ENCODE measurements at places on chromosomes 11 and 22.

GRCh38 chr11:77487790-77488189 is 13.9 kb upstream of the PAK1 start:
- no peak for DNase-seq

DNA sequence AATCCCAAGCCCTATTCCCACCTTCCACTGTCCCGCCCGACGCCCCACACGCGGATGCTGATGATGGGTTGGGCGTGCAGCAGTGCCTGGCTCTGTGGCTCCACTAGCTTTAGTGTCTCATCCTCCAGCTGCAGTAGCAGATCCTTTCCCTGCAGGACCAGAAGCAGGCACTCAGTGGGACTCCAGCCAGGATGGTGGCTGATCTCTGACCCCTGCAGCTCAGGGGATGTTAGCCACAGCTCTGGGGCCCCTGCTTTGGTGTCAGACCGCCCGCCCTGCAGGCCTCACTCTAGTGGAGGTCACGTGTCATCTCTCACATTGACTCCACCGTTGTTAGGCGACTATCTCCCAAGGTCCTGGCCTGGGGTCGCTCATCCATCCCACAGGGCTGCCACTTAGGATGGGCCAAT is 11.8 kb downstream of the SMPD1 start:
- DNase-seq: no peak

GRCh38 chr11:845872-846495 is 3.3 kb downstream of the TSPAN4 start:
- no peak for DNase-seq

DNA sequence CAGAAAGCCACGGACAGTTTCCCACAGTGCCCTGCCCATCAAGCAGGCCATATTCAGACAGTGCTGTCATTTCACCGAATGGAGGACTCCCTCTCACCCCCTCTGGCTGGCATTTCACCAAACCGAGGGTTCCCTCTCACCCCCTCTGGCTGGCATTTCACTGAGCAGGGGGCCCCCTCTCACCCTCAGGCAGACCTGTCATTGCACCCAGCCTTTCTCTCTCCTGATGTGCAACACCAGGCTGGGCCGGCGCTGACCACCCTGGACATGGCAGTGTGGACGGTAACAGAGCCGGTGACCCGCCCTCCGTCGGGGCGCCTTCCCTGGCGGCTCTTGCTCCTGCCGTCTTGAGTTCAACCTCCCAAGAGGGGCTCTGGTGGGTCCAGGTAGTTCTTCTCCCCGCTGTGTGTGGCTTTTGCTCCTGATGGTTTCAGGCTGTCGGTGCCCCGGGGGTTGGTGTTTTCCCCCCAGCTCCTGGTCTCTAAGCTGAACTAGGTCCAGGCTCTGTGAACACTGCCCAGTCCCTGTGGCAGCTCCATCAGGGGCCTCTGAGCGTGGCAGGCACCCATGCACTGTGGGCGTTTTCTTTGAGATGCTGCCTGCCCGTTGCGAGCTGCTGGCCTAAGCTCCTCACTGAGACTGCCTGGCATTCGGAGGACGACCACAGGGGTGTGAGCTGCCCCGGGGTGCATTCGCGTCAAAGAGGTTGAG is 46.9 kb downstream of the SMIM38 start:
- DNase-seq: no peak

GRCh38 chr11:35138943-35139721 is at the start of gene CD44:
Gene CD44 (plus strand): TSS chr11:35139171. CDS start chr11:35139304, 133 bp downstream.
- DNase-seq: no peak

GRCh38 chr11:26994631-26995095 is 751 bp downstream of the FIBIN start:
- DNase-seq: no peak

- no peak for DNase-seq
These were observed 22.2 kb downstream of the TSKU start for GRCh38 chr11:76805206-76805913.
